A172 (cell line): ENCODE measurements at places on chromosomes 5 and 9. TPM values are rescaled to one million over a fixed set of nuclear protein-coding genes. Genes with fewer than 3 reads are reported as not detected.

GRCh38 chr5:91283899-91284298, 99.2 kb downstream of the ARRDC3 start:
- peak; percentile 88 for DNase-seq

DNA sequence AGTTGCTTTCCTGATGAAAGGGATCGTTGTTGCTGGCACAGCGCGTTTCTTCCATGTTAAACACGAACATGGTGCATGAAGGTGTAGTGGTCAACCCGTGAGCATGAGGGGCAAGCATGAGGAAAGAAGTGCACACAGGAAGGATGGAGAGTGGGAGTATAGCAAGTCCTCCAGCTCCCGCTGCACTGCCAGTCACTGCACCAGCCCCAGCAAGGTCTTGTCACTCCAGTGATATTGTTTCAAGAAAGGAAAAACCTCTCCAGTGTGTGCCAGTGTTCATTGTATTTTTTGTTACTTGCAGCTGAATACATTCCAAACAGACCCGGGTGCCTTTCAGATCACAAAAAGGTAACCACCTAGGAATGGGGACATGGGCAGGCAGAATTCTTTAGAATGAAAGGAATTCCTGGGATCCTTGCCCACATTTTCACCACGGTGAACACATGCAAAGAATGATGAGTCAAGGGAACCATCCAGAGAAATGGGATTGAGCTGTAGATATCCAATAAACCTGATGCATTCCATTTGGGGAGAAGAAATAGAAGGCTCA, 186.3 kb downstream of the AOPEP start:
- peak; percentile 98 for DNase-seq

The ZNF366 gene
- total RNA-seq = not detected in 2 replicates

The SPRY4 gene
- 1.9 and 6.7 TPM in 2 replicates for total RNA-seq

The IL4 gene
- total RNA-seq = not detected in 2 replicates

- DNase-seq = no peak
These were observed 81.0 kb downstream of the DAB2IP start for GRCh38 chr9:121732389-121732788.

DNA sequence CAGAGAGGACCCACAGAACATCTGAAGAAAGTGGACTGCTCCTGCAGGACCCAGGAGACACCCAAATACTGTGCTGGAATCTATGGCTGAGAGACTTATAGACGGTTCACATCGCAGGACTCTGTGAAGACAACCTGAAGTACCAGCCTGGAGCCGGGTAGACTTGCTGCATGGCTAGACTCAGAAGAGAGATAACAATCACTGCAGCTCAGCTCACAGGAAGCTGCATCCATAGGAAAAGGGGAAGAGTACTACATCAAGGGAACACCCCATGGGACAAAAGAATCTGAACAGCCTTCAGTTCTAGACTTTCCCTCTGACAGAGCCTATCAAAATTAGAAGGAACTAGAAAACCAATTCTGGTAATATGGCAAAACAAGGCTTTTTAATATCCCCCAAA, 26.5 kb upstream of the TRIM36 start:
- no peak for DNase-seq

GRCh38 chr9:116269250-116269649, 115.7 kb downstream of the PAPPA start:
- DNase-seq = peak; percentile 36
